Nephron progenitor cell (in vitro differentiated cells): ENCODE measurements at places on chromosomes 7 and 10.

DNA sequence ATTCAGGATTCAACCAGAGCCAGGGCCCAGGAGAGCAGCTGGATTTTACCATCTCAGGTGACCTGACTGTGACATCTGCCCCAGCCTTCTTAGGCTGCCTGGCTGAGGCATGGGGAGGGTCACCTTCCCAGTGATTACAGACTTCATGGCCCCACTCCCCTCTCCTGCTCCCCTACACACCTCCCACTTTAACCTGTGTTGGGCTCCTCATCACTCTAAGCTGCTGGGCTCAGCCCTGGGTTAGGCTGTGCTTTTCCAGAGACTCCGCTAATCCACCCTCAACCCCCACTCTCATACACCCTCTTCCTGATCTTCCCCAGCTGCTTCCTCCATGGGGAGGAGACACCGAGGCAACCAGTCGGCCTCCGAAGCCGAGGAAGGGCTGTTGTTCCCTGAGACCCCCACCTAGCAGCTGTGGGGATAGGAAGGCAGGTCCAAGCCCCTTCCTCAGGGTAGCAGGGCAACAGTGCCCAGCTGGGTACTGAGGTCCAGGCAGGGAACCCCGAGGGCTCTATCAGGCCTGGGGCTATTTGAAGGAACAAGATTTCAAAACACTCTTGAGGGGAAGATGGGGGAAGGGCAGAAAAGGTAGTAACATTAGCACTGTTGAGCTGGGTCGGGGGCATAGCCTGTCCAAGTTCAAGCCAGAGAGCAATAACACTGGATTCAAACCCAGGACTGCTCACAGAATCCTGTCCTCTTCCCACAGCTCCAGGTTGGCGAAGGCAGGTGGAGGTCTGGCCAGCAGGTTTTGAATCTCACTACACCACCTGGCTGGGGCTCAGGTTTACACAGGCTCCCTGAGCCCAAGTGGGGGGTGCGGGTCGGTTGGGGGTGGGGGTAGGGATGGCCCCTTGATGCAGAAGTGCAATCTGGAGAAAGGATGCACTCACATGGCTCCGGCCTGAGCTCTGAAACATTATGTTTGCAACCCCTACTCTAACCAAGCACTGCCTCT is 1.8 kb downstream of the IMPDH1 start:
- H3K36me3 ChIP-seq: peaks cover 5% of the 10 kb centered on the region
- peaks cover 62% of the 10 kb centered on the region for H3K27me3 ChIP-seq

- H3K36me3 ChIP-seq: no peaks in the 10 kb centered on the region
- H3K27me3 ChIP-seq: peaks cover 18% of the 10 kb centered on the region
- H3K4me3 ChIP-seq: no peak overlapping the region
- no peak for DNase-seq
- H3K4me1 ChIP-seq: peaks cover 6% of the 10 kb centered on the region
Measured at GRCh38 chr10:113519681-113520115, 33.2 kb upstream of the HABP2 start.

GRCh38 chr10:133275684-133276092 is 980 bp downstream of the ADAM8 start:
- H3K36me3 ChIP-seq: no peaks in the 10 kb centered on the region
- peak overlapping the region; percentile 5 for H3K4me3 ChIP-seq
- peaks cover 35% of the 10 kb centered on the region for H3K4me1 ChIP-seq
- H3K27ac ChIP-seq: no peak overlapping the region
- DNase-seq: no peak
- peaks cover 13% of the 10 kb centered on the region for H3K27me3 ChIP-seq

- H3K27ac ChIP-seq: no peak overlapping the region
- no peak overlapping the region for H3K4me3 ChIP-seq
Measured at GRCh38 chr10:61543831-61544230, 90.7 kb upstream of the TMEM26 start.

DNA sequence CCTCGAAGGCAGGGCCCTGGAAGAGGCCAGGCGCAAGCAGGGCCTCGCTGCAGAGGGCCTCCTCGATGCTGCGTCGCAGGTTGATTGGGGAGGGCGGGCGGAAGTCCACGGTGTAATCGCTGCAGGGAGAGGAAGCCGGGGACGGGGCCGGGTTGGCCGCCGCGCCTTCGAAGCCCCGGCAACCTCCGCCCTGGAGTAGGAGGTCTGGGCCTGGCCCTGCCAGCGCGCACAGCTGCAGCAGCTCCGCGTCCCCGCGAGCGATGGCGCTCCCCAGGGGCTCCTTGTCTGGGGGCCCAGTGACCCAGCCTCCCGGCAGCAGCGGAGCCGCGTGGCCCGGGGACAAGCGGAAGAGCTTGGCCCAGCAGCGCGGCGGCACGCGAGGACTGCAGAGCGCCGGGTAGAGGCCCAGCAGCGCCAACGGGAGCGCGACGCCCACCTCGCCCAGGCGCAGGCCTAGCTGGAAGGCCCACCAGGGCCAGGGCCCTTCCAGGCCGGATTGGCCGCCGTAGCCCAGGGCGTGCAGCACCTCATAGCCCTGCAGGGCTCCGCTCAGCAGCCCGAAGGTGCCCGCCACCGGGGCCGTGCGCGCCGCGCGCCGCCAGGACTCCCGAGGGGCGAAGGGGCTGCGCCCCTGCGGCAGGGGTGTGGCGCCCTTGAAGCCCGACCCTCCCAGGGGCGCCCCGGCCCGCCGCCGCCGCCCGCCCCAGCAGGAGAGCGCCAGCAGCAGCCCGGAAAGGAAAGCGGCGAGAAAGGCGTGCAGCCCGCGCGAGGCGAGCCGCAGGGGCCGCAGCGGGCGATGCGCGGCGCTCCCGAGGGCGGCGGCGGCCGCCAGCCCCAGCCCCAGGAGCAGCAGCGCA is 7.8 kb upstream of the RBM28 start:
- H3K4me3 ChIP-seq: no peak overlapping the region
- peaks cover 32% of the 10 kb centered on the region for H3K4me1 ChIP-seq
- H3K27me3 ChIP-seq: peaks cover 36% of the 10 kb centered on the region
- DNase-seq: no peak
- H3K36me3 ChIP-seq: no peaks in the 10 kb centered on the region

DNA sequence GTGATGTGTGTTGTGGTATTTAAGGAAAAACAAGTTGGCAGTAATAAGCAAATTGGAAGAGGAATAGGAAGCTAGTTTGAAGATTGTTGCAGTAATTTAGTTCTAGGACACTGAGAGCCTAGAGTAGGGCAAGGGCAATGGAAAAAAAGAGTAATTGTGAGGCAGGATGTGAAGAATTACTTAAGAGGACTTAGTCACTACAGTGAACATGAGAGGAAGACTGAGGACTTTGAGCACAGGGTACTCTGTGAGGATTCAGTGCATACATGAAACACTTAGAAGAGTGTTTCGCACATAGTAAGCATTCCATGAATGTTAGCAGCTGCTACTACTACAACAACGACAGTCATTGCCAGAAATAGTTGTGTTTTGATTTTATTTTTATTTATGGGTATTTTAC is 30.9 kb upstream of the DKK1 start:
- H3K4me1 ChIP-seq: peaks cover 16% of the 10 kb centered on the region
- peaks cover 14% of the 10 kb centered on the region for H3K36me3 ChIP-seq
- H3K4me3 ChIP-seq: no peak overlapping the region
- DNase-seq: no peak
- H3K27me3 ChIP-seq: no peaks in the 10 kb centered on the region
- H3K27ac ChIP-seq: no peak overlapping the region

- no peaks in the 10 kb centered on the region for H3K36me3 ChIP-seq
- H3K27me3 ChIP-seq: peaks cover 4% of the 10 kb centered on the region
- no peak overlapping the region for H3K27ac ChIP-seq
- H3K4me1 ChIP-seq: peaks cover 12% of the 10 kb centered on the region
- H3K4me3 ChIP-seq: no peak overlapping the region
Measured at GRCh38 chr7:54831046-54831643, 72.1 kb upstream of the SEC61G start.

GRCh38 chr10:44316187-44316921 is 68.5 kb downstream of the CXCL12 start:
- no peaks in the 10 kb centered on the region for H3K36me3 ChIP-seq
- peaks cover 36% of the 10 kb centered on the region for H3K4me1 ChIP-seq
- H3K4me3 ChIP-seq: no peak overlapping the region
- H3K27me3 ChIP-seq: peaks cover 27% of the 10 kb centered on the region
- no peak overlapping the region for H3K27ac ChIP-seq

DNA sequence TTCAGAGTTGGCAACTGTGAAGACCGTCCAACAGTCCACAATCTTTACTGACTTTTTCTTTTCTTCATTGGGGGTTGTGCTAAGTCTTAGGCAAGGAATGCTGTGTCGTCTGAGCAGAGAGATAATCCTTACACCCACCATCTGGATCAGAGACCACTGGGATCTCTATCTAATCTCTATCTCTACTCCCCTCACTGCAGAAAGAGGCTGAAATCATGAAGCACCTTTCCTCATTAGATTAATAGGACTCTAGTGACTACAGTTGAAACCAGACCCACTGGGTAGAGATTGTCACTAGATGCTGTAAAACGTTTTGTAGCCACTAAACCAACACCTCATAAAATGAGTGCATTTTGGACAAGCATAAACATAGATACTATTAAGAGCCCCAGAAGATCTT is 387.4 kb upstream of the CELF2 start:
- no peaks in the 10 kb centered on the region for H3K36me3 ChIP-seq
- DNase-seq: no peak
- peaks cover 6% of the 10 kb centered on the region for H3K4me1 ChIP-seq
- H3K4me3 ChIP-seq: no peak overlapping the region
- H3K27ac ChIP-seq: no peak overlapping the region

GRCh38 chr10:89479771-89480446 is 55.5 kb downstream of the SLC16A12 start:
- DNase-seq: no peak
- H3K27me3 ChIP-seq: no peaks in the 10 kb centered on the region
- H3K36me3 ChIP-seq: no peaks in the 10 kb centered on the region
- H3K27ac ChIP-seq: no peak overlapping the region
- no peak overlapping the region for H3K4me3 ChIP-seq

GRCh38 chr10:122657255-122657654 is 42.4 kb downstream of the C10orf120 start:
- no peak overlapping the region for H3K27ac ChIP-seq
- H3K4me3 ChIP-seq: no peak overlapping the region
- DNase-seq: no peak
- H3K36me3 ChIP-seq: no peaks in the 10 kb centered on the region
- H3K27me3 ChIP-seq: peaks cover 31% of the 10 kb centered on the region
- H3K4me1 ChIP-seq: no peaks in the 10 kb centered on the region

GRCh38 chr7:2046581-2047565 is 185.9 kb downstream of the MAD1L1 start:
- peaks cover 21% of the 10 kb centered on the region for H3K36me3 ChIP-seq
- no peak for DNase-seq
- peaks cover 6% of the 10 kb centered on the region for H3K27me3 ChIP-seq
- H3K27ac ChIP-seq: peak overlapping the region; percentile 54
- H3K4me1 ChIP-seq: peaks cover 36% of the 10 kb centered on the region
- no peak overlapping the region for H3K4me3 ChIP-seq

- no peak for DNase-seq
- H3K36me3 ChIP-seq: no peaks in the 10 kb centered on the region
- H3K4me1 ChIP-seq: peaks cover 30% of the 10 kb centered on the region
- H3K27ac ChIP-seq: no peak overlapping the region
- H3K4me3 ChIP-seq: no peak overlapping the region
Measured at GRCh38 chr7:128917122-128917521, 6.6 kb upstream of the KCP start.
